ENCODE measurements at places on chromosomes 4 and X.

GRCh38 chrX:37783305-37783704 is 3.4 kb downstream of the CYBB start:
- no peak for DNase-seq

DNA sequence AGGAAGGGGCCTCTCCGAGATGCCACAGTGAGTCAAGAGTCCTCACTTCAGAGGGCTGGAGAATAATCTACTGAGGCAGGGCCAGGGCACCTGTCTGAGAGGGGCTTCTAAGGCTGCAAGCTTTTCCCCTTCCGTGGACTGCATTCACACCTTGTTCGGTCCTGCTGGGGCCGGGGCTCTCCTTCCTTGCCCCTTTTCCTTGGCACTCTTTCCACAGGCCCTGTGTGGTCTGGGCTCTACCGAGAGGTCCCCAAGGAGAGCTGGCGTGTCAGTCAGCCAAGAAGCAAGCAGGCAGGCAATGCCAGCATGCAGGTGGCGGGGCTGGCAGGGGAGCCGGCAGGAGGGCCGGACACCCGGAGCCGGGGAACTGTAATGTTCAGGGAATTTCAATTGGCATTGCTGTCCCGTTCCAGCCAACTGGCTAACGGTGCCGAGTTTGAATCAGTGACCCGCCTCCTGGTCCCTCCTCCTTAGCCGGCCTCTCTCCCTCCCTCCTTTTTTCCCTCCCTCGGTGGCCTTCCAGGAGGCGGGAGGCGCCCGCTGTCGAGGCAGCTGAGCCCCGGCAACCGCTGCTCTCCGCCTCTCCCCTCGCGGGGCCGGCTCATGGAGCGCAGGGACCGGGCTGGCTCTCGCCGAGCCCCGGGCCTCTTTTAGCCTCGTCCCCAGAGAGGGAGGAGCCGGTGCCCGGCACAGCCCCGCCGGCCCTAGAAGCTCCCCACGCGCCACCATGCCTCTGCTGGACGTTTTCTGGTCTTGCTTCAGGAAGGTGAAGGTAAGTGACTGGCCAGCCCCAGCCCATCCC is at the start of gene STARD8:
Gene STARD8, plus strand, starts transcription at position 511 of the 802 bp plus-strand sequence. Its CDS starts 217 bp downstream, at position 728.
- no peak for DNase-seq

DNA sequence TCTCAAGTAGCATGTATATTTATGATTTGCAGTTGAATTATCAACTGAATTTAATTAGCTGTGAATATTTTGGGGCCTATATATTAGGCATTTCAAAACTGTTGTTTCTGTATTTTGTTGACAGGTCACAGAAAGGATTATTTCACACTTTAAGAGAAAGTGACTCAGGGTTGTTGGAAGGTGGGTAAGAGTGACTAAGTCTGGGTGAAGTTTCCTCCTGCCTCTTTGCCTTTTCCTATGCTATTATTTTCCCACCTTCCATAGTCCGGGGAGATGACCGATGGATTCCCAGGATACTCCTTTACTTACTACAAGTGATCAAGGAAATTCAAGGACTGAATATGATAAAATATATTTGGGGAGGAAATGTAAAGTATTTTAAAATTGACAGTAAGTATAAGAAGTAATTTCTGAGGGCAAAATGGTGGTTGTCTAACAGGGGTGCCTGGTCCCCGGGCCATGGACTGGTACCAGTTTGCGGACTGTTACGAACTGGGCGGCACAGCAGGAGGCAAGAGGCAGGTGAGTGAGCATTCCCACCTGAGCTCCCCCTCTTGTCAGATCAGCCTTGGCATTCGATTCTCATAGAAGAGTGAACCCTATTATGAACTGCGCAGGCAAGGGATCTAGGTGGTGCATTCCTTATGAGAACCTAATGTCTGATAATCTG is 175.5 kb upstream of the GPRIN3 start:
- no peak for DNase-seq

DNA sequence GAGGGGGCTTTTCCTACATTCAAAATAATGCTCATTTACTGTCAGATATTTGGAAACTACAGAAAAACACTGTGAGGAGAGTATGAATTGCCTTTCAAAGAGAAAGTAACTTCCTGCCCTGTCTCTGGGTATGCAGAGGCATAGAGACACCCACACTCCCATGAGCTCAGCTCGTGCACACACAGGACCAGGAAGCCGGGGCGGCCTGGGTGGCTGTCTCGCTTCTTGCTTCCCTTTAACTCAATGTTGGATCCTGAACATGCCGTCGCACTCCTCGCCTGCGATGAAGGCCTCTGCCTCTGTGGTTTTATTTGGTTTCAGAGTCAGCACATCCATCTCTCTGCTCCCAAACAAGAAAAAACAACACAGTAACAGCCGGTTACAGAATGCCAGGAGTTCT is 40.1 kb upstream of the GPR78 start:
- DNase-seq, result no peak

GRCh38 chrX:133215017-133215416 is 3.1 kb downstream of the TFDP3 start:
- DNase-seq, result no peak

- no peak for DNase-seq
Observed at GRCh38 chr4:157840034-157840433, 332.8 kb downstream of the GASK1B start.

- DNase-seq, result no peak
Observed at GRCh38 chr4:89653012-89653411, 183.9 kb downstream of the SNCA start.

GRCh38 chr4:182716192-182716591 is 201.0 kb downstream of the DCTD start:
- no peak for DNase-seq

DNA sequence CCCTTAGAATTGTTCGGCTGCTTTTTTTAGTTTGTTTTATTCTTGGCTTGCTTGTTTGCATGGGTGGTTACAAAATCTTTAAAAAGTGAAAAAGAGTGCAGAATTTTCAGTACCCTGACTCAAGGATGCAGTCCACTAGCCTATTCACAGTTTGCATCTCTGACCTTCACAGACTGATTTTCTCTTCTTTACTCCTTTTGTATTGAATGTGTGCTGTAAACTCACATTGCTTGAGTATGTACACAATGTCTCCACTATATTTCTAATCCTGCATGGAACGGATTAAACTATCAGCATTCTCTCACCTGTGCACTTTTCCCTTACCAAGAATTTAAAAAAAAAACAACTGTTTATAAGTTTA is 22.2 kb upstream of the GPM6A start:
- DNase-seq, result no peak

DNA sequence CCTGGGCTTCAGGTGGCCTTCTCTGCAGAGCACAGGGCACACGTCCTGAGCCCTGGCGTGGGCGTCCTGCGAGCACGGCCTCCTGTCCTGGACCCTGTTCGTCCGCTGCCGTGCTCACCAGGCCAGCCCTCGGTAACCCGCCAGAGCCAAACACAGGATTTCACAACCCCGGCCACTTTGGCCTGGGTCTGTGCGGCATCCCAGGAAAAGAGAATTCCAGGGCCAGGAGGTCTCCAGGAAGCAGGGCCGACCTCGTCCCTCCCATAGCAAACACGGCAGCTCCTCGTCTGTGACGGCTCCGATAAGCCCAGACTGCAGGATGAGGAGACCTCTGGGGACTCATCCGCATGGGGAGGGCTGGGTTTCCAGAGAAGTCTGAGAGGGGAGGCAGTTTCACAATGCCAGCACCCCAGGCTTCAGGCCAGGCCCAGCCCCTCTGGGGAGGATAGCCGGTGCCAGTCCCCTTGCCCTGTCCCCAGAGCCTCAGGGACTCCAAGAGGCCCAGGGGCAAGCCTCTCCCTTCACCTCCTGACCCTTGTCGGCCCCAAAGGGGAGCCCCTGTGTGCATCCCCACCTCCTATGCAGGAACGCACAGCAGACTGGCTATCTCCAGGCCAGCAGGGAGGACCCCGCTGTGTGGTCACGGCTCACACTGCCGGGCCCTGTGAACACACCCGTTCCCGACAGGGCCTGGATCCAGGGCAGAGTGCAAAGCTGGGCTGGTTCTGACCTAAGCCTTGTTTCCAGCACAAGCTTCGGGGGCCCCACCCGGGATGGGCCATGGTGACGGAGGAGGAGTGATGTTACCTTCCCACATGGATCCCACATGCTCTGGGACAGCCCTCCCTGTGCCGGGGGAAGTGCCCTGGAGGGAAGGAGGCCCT is 22.3 kb upstream of the HTRA3 start:
- DNase-seq, result no peak

- DNase-seq, result no peak
Observed at GRCh38 chrX:153539171-153539978, 21.9 kb downstream of the ATP2B3 start.

DNA sequence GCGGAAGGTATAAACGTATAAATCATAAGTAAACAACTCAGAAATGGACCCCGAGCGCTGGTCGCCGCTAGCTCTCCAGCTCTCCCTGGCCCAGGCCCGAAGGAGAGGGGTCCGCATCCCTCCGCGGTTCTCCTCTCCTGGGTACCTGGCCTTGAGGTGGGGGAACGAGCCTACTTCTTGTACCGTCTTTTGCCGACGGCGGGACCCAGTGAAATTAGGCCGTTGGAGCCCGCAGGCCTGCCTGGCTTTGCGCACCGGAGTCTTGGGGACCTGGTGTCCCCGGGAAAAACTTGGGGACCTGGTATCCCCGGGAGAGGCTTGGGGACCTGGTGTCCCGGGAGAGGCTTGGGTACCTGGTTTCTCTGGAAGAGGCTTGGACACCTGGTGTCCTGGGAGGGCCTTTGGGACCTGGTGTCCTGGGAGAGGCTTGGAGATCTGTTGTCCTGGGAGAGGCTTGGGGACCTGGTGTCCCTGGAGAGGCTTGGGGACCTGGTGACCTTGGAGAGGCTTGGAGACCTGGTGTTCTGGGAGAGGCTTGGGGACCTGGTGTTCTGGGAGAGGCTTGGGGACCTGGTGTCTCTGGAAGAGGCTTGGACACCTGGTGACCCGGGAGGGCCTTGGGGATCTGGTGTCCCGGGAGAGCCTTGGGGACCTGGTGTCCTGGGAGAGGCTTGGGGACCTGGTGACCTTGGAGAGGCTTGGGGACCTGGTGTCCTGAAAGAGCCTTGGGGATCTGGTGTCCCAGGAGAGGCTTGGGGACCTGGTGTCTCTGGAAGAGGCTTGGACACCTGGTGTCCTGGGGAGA is 12.0 kb downstream of the SHOX start:
- DNase-seq, result no peak

DNA sequence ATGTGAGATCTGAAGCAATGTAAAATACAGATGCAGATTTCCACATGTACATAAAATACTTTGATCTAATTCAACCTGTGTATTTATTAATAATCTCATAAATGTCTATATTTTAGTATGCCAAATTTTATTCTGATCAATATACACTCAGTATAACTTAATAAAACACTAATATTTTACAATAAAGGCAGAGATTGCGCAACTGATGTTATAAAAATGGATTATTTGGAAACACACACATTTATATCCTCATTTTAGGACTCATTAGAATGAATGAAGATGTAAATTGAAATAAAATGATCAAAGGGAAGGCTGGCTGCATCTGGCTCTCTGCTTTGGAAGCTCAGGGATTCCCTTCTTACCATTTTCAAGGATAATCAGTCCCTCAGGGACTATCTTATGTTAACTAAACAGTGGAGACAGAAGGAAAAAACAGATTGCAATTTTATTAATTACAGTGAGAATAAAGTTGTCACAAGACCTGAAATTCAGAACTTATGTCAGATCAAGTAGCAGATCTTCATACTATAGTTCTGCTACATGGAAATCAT is 900.9 kb upstream of the EPHA5 start:
- no peak for DNase-seq

GRCh38 chrX:97126020-97126419 is 242.3 kb downstream of the RPA4 start:
- DNase-seq, result no peak

DNA sequence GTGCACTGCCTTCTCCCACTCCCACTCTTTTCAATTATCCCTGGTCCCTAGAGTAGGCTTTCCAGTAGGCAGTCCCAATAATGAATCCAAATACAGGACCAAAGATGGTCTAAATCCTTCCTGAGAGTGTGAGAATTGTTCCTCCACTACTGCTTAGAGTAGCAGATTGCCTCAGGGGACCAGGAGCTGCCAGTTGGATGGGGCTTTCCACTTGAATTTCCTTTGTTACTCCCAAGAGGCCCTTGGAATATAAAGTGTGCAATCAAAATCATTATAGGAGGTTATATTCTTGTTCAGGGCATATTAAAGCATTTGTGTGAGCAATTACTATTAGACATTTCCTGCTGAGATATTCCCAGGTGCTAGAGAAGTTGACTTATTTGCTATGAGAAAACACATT is 156.6 kb upstream of the TLL1 start:
- DNase-seq, result no peak

DNA sequence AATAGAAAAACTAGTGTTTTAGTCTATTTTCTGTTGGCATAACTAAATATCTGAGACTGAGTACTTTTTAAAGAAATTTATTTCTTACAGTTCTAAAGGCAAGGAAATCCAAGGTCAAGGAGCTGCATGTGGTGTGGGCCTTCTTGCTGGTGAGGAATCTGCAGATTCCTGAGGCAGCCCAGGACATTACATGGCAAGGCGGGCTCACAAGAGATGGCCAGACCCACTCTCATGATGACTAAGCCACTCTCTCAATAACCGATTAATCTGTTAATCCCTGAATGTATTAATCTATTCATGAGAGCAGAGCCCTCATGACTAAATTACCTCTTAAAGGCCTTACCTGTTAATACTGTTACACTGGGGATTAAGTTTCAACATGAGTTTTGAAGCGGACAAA is 340.8 kb downstream of the GRXCR1 start:
- no peak for DNase-seq

DNA sequence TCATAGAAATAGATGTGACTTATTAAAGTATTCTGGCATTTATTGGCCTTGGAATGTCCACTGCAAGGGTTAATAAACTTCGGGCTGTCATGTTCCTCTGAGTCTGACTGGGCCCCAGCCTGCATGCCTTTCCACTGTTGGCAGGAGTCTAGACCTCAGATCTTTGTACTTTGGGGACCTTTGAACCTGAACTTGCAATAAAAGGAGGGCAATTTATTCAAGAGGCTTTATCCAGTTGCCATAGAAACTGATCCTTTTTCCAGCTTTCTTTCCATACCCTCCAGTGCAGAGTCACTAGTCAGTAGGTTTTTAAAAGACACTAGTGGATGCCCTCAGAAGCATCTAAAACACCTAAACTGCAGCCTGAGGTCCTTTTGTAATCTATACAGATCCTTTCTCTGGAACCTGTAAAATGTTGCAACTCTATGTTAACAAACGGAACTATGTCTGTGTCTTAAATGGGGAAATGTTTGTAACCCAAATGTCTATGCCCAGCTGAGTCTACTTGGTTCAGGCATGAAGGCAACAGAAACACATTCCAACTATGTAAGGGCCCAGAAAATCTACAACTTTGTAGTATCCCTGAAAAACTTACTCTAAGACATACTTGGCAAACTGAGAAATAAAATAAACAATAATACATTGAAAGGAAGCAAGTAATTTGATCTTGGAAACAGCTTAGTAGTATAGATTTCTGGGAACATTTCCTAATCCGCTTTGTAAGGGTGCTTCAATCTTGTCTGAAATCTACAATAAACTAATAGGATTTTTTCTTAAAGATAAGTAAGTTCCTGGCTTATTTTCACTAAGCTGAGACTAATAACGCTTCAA is 41.5 kb downstream of the SOWAHB start:
- no peak for DNase-seq

GRCh38 chrX:12891915-12892506 is 14.4 kb upstream of the TLR8 start:
- no peak for DNase-seq

GRCh38 chr4:36582198-36582597 is 300.8 kb downstream of the DTHD1 start:
- no peak for DNase-seq

Data from stimulated activated CD8-positive, alpha-beta memory T cell treated with anti-CD3 and anti-CD28 coated beads, Interleukin-4, amount 100 ng/mL, for 1 hour (primary cell).